ENCODE measurements at places on chromosomes 2 and 18.

DNA sequence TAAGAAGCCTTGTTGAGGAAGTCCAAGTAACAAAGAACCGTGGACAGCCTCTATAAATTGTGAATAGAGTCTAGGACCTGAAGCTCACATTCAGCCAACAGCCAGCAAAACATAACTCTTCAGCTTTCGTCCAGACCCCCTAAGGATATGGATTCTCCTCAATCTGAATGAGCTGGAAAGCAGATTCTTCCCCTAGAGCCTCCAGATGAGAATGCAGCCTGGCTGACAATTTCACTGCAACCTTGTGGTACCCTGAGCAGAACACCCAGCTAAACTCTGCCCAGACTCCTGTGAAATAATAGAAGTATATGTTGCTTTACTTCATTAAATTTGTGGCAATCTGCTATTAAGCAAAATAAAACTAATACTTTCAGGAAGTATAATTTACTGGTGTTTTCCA lies 483.5 kb upstream of the SLC8A1 start:
- no peak for DNase-seq

DNA sequence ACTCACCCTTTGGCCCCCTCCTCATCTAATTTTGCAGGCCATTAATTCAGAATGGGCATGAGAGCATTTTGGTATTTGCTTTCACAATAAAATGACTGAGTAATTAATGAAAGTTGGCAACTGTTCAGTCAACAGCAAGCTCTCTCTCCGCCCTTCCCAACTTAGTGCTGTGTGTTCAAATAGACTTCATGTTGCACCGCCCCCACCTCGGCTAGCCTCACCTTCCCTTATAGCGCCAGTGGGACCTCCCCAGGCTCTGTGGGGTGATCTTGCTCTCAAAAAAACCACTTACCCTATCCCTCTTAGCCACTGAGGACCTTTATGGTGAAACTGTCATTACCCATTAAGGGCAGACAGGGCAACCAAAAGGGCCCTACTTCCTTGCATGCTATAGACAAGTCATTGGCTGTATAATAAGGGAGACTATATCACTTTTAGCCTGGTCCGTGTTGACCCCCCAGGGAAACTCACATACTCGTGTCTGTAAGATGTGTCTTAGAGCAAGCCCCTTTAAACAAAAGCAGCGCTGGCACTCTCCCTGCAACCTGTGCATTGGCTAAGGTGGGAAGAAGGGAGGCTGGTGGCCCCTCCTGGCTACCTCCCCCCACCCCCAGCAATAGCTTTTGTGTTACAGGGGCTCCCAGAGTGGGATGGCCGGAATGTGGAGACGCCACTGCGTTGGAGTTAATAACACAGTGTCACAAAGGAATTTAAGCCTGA lies 15.2 kb downstream of the EN1 start:
- peak; percentile 31 for DNase-seq

- no peak for DNase-seq
Measured at GRCh38 chr2:62423883-62424458, 82.0 kb downstream of the TMEM17 start.

DNA sequence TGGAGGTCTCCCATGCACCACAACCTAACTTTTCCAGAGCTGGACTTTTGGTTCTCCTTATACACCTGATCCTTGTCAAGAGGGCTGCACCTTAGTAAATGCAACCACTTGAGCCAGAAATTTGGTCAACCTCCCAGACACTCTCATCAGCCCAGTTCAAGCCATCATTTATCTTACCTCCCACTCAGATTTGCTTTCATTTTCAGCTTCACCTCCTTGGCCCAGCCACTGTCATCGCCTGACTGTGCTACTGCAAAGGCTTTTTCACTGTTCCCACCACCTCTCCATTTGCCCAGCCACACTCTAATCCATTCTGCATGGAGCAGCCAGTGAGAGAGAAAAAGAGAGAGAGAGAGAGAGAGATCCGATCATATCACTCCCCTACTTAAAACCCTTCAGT lies 112.4 kb upstream of the DDX18 start:
- no peak for DNase-seq

- DNase-seq, result peak; percentile 57
Measured at GRCh38 chr2:105362862-105363591, 25.7 kb downstream of the C2orf49 start.

DNA sequence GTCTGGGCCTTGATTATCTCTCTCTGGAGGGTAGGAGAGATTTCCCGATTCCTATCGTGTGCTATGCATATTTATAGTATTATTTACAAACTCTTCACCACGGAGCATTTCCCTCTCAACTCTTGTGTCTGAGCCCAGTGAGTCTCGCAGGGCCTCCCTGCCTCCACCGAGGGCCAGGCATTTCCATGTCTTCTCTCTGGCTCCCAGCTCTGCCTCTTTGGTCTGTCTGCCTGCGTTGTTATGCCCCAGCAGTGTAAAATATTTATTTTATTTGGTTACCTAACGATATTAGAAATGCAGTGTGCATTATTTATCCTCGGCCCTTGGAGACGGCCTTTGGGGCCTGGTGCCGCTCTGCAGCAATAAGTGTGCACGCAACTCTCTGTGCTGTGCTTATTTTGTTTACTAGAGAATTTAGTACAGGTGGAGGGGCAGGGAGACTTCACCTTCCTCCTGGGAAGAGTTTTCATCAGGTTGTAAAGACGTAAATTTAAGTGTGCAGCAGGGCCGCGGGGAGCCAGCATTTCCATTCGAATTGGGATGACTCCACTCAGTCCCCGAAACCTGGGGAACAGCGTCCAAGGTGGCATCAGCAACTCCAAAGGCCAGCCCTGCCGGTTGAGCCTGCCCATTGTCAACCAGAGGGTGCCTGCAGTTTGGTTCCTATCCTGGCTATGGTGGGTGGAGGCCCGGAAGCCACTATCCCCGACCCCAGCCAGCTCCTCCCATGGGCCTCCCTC lies 100.2 kb downstream of the PTGR3 start:
- DNase-seq, result no peak

- no peak for DNase-seq
Measured at GRCh38 chr18:44238454-44238853, 442.2 kb upstream of the SETBP1 start.

GRCh38 chr2:9258501-9258900 lies 51.9 kb downstream of the ASAP2 start:
- no peak for DNase-seq

DNA sequence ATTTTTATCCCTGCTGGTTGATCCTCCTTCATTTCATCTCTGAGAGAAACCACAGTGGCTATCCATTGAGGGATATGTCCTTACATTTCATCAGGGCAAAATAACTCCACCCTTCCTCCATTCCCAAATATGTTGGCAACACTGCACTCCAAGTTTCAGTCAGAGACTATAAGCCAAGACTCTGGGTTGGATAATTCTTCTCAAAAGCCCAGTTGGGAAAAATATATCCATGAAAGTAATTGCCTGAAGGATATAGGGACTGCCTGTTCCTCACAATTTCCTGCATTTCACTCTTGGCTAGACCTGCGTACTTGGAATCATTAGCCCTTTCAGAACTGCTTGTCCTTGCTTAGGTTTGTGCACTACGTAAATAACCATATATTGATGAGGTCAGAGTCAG lies 27.9 kb upstream of the EPB41L3 start:
- DNase-seq, result peak; percentile 46

GRCh38 chr2:89829828-89830227 lies 1138.4 kb downstream of the RPIA start:
- no peak for DNase-seq

- no peak for DNase-seq
Measured at GRCh38 chr2:47208852-47209606, 53.9 kb upstream of the STPG4 start.

- DNase-seq, result peak; percentile 44
Measured at GRCh38 chr2:241764275-241765241, 12.1 kb upstream of the GAL3ST2 start.

- no peak for DNase-seq
Measured at GRCh38 chr2:58146707-58147106, 94.4 kb downstream of the FANCL start.

GRCh38 chr2:138105358-138105757 lies 141.1 kb downstream of the HNMT start:
- no peak for DNase-seq

DNA sequence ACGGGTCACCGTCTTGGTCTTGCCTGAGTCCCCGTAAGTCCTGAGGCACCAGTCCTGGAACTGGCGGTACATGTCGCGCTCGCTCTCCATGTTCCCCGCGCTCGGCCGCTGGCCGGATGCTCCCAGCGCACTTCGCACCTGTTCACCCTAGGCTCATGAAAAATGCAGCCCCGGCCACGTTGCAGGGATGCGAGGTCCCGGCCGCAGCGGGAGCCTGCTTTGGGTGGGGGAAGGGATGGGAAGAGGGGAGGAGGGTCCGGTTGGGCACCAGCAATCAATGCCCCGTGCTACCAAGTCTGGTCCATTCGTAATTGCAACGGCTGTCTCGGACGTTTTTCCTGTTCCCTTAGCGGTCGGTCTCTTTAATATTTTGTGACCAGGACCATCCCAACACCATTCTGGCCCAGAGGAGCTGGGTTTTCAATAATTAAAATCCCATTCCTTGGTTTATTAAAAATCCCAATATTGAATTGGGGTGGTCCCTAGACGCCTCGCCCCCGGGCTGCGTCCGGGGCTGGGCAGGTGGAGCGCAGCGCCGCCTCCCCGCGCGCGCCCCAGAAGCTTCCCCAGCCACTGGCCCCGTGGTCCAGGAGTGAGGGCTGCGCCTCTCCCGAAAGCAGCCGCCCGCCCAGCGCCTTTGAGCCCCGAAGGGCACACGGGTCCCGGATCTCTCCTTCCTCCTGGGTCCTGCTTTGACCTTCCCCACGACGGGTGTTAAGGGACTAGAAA lies 1.4 kb downstream of the NOL4 start:
- DNase-seq, result no peak

GRCh38 chr2:157748371-157749142 lies 119.9 kb upstream of the ACVR1C start:
- DNase-seq, result no peak

- DNase-seq, result no peak
Measured at GRCh38 chr2:189142893-189143759, 36.4 kb downstream of the COL5A2 start.

- DNase-seq, result peak; percentile 20
Measured at GRCh38 chr2:241892299-241893137, 23.0 kb downstream of the RTP5 start.

- no peak for DNase-seq
Measured at GRCh38 chr2:119941981-119942513, 70.8 kb upstream of the EPB41L5 start.

DNA sequence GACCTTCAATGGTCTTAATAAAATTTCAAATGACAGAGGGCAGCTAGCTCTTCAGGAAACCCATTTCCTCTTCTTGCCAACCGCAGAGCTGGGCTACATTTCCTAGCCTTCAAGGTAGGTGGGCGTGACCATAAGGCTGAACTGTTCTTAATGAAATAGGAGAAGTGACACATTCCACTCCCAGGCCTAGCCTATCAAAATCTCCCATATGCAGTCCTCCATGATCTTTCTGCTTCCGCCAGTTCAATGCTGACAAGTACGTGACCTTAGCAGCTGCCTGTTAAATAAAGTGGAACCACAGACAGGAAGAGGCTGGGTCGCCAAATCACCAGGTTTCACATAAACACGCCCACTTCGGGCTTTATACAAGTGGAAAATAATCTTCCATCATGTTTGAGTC lies 13.2 kb downstream of the SERPINE2 start:
- DNase-seq, result no peak

- DNase-seq, result no peak
Measured at GRCh38 chr2:122390406-122390805, 635.0 kb downstream of the TSN start.

GRCh38 chr2:213001297-213001910 lies 150.0 kb downstream of the IKZF2 start:
- no peak for DNase-seq

GRCh38 chr2:30662268-30663131 lies 144.7 kb downstream of the CAPN13 start:
- peak; percentile 80 for DNase-seq

- no peak for DNase-seq
Measured at GRCh38 chr2:234171666-234172065, 121.2 kb downstream of the SPP2 start.

DNA sequence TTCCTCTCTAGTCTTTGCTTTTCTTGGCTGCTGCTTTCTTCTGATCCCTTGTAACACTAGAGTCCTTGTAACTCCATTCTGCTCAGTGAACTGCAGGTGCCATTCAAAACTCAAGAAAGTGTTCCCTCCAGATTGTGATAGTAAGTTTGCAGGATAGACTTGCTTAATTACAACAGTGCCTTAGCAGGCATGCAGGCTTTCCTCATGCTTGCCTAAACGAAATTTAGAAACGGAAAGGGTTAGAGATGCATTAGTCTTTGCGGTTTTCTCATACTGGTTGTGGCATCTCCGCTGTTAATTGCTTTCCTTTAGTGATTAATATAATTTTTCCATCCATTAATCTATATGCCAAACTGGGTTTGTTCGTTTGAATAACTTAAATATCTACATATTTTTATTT lies 82.9 kb downstream of the DOK6 start:
- no peak for DNase-seq

DNA sequence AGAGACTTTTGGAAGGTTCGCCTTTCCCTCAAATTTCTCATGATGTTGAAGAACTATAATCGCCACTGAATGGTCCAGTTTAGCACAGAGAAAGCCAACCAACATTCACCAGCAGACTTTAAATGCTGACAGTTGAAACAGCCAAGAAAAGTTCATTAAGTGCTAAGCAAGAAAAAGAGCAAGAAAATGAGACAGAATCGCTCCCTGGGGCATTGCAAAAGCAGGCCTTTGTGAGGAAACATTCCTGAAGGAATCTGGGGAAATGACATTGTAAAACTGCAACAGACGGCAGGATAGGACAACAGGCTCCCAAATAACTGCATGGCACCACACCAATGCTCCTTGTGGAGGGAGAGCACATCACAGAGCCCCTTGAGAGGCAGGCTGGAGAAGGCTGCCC lies 269.3 kb upstream of the ID2 start:
- DNase-seq, result no peak

DNA sequence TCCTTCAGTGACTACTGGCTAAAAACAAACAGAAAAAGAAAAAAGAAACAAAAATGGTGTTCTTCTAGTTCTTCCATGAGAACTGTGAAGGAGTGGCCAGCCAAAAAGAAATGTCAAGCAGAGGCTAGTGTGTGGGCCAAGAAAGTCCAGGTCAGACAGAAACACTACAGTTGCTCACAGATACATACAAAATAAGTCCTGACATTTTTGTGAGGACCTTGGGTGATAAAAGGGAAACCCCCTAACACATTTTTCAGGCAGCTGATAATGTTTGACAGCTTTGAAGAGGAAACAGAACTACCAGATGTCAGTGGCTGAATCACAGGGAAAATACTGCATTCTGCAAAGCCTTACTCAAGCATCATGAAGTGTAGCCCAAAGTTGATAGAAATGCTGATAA lies 28.1 kb downstream of the ARHGAP25 start:
- DNase-seq, result no peak

- DNase-seq, result no peak
Measured at GRCh38 chr18:73365018-73365417, 497.2 kb upstream of the NETO1 start.

DNA sequence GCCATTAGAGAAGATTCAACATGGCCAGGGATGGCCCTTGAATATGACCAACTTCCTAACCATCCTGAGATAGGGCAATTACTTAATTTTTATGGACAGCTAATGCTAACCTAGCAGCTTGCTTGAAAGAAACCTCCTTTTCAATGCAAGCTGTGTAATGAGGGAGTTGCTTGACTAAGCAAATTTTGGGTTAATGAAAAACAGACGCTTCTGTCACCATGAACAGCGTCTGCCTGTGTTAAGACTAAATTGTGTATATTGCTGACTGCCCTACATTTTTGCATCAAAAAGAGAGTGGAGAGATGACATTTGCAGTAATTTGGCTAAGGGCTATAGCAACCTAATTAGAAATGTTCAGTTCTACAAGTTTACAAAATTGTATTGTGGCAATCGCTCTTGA lies 319.2 kb upstream of the LRATD1 start:
- DNase-seq, result no peak

GRCh38 chr18:35045121-35045520 lies 3.9 kb downstream of the MAPRE2 start:
- DNase-seq, result no peak

Measured in right forelimb (tissue), 1 donor.